Activated CD8-positive, alpha-beta memory T cell treated with anti-CD3 and anti-CD28 coated beads for 4 hours (primary cell): ENCODE measurements at places on chromosomes 6 and 20.
A peak's percentile ranks its signal among the peaks of the same experiment; 100 is the strongest.

DNA sequence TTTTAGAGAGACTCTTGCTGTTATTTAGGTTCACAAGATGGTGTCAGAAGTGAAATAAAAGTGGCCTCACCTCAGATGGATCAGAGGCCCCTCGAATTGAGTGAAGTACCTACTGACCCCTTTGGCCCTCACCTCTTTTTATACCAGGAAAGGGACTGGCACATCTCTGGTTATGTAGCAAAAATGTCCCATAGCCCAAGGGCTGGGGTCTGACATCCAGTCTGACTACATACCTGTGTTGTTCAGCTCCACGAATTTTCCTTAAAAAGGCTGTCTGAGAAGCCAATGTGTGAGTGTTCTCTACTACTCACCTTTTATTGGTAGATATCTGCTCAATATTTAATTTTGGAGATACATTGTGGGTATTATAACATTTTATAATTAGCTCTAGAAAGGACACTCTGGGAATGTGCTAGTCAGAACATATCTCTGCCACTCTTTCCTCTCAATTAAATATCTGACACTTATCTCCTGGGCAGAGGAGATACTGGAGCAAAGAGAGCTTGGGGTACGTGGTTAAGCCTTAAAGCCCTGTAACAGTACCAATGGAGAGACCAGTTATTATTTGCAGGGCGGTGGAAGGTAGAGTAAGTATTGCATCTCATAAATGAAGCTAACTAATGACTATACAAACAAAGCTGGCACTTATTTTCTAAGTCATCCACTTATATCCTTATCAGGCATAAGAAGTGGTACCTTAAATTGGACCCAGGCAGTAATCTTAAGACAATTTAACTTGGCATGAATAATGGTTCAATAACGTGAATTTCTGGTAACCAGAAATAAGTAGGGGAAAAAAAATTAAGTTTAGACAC, 20.0 kb upstream of the IL22RA2 start:
- DNase-seq, result no peak

- DNase-seq, result no peak
Measured at GRCh38 chr6:2061880-2062279, 183.5 kb downstream of the GMDS start.

DNA sequence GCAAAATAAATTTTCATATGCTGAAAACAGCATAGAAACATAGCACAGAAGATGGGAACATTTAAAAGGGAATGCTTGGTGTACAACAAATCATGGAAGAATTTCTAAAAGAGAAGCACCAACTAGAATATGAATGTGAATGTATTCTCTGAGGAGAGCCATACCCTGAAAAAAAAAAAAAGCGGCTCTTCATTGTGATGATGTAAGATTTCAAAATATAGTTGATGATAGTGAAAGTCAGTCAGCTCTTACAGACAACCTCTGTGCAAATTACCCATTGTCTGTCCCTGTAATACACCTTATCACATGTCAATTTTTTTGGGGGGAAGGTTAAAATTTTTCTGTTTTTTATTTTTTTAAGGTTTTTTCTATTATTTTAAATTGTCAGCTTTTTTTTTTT, 58.6 kb upstream of the PTCHD4 start:
- no peak for DNase-seq

- DNase-seq, result no peak
Measured at GRCh38 chr6:155154158-155154830, 109.5 kb upstream of the CLDN20 start.

GRCh38 chr6:43420012-43420709, 7.2 kb upstream of the ABCC10 start:
- no peak for DNase-seq

- no peak for DNase-seq
Measured at GRCh38 chr6:113860181-113860955, 3.2 kb downstream of the MARCKS start.

DNA sequence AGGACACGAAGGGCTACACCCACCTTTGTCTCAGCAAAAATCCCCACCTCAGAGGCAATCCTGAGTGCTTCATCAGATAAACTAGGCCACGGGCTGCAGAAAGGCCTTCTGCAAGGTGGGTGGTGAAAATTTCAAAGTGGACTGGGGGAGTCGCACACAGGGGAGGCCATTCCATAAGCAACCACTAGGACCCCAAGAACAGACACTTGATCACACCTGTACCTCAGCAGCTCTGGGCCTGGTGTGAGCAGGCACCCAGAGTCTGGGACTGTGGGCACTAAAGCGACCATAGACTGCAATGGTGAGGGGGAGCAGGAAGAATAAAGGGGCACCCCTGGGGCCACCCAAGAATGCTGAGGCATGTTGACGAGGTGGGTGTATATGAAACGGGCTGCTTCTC, 52.6 kb downstream of the SERAC1 start:
- DNase-seq, result no peak

- no peak for DNase-seq
Measured at GRCh38 chr6:56093776-56094175, 153.6 kb downstream of the COL21A1 start.

DNA sequence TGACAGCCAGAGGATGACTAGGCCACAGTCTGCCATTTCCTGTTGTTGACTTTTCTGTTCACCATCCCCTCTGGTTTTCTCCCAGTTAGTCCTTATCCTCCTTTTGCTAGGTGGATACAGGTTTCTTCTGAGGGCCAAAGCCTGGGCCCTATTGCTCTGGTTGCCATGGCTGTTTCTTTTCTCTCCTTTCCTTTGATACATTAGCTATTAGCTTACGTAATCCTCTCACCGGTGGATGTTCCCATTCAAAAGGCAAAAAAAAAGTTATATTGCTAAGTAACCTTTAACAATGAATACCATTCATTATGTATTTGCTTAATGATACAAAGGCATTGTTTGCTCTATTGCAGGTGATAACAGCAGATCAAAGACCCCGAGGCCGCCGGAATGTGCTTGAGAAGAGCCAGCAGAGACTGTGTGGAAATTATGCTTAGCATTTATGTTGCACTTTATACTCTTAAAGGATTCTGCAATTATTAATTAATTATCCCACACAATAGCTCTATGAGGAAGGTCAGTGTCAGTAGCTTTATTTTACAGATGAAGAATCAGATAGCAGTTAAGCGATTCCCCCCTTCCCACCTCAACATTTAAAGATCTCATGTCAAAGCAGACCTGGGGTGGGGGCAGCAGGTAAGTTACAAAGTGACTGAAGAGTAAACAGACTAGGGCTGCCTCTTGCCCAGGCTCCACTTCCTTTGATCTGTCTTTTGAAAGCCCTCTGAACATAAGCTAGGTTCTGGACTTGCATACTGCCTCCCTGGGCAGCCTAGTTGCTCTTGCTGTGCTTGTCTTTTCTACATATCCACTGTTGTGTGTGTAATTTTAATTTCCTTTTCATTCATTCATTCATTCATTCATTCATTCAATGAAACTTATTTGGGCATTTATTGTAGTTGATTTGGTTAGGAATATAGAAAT, 14.5 kb upstream of the TFB1M start:
- DNase-seq, result no peak

DNA sequence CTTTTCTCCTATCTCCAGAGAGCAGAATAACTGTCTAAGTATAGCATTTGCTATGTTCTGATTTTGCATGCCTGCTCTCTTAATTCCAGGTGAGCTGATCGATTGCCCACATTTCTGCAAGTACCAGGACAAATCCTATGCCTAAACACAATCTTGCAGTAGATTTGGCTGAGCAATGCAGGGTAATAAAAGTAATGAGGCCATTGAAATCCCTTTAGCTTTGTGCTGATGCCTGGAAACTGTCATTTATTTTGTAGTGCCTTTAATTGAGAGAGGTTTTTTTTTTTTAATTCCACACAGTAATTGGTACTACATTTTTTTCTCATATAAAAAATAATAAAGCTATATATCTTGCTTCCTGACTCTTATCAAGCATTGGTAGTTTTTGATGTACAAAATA, 252.3 kb downstream of the NKAIN2 start:
- DNase-seq, result no peak

- no peak for DNase-seq
Measured at GRCh38 chr20:50920997-50921396, 10.2 kb downstream of the ADNP start.

- no peak for DNase-seq
Measured at GRCh38 chr6:1068068-1068467, 243.8 kb upstream of the FOXQ1 start.

DNA sequence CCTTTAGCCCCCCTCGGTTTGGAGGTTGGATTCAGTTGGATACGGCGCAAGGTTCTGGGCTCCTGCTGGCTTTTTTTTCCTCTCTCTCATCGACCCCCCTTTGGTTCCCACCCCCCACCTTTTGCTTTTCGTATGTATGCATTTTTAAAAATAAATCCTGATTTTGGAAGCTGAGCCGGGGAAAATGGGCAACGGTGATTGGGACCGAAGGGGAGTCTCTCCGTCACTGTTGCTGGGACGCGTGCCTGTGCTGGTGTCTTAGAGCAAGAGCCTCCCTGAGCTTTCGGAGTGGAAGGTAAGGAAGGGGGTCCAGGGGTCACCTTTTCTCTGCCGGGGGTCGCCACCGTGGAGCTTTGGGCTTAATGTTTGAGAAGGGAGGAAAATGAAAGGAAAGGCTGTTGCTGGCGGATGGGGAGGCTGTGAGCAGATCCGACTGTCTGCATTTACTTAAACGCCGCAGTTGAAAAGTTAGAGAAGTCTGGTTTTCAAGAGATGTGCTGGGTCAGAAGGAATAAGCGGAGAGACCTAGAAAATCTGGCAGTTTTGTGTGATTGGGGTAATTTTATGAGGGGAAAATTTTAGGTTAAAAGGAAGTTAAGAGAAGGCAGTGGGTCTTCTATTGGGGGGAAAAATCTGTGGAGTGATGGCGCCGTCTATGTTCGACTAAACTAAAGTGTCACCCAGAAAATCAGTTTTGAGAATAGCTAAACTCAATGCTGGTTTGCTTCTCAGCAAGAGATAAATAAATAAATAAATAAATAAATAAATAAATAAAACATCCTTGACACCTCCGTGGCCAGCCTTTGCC, 828 bp downstream of the ADGRB3 start:
- no peak for DNase-seq

- peak; percentile 36 for DNase-seq
Measured at GRCh38 chr20:59933296-59933848, at the start of gene SYCP2. Gene SYCP2, minus strand, starts transcription at chr20:59933637. Its CDS starts 11,224 bp downstream, at chr20:59922413.

GRCh38 chr6:65170273-65170672, 536.8 kb downstream of the EYS start:
- no peak for DNase-seq

DNA sequence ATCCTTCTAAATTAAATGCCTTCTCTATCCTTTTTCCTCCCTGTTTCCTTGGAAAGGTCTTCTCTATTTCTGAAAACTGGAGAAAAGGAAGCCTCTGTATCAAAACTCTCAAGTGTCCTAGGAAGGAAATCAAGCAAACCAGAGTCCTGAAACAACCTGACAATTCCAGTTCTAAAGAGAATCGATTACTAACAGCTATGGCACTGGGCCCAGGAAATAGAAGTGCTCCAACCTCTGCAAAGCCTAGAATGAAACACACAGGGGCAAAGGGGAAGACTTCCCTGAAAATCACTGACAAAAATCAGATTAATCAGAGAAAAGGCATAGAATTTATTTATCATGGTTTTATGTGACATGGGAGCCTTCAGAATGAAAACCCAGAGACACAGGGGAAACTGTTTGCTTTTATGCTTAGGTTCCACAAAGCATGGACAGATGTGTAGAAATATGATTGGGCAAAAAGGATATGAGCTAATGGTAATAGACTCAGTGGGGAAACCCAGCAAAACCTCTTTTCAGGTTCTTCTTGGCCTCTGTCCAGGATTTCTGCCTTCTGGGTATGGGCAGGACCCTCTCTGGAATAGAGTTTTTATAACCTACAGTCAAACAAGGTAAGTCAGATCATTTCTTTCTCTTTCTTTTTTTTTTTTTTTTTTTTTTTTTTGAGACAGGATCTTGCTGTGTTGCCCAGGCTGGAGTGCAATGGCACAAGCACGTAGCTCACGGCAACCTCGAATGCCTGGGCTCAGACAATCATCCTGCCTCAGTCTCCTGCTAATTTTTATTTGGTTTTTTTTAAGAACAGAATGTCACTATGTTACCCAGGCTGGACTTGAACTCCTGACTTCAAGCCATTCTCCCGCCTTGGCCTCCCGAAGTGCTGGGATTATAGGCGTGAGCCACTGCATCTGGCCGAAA, 91.7 kb downstream of the CD24 start:
- no peak for DNase-seq

- no peak for DNase-seq
Measured at GRCh38 chr6:153056308-153056707, 53.8 kb upstream of the MTRF1L start.

GRCh38 chr20:44785768-44786167, 24.6 kb downstream of the RIMS4 start:
- no peak for DNase-seq

- DNase-seq, result no peak
Measured at GRCh38 chr20:63567386-63568169, 6.5 kb downstream of the HELZ2 start.

- no peak for DNase-seq
Measured at GRCh38 chr6:162777091-162777490, 49.3 kb downstream of the PACRG start.

- DNase-seq, result no peak
Measured at GRCh38 chr20:32227744-32228688, 20.3 kb downstream of the POFUT1 start.

- no peak for DNase-seq
Measured at GRCh38 chr20:36775196-36775595, 1.6 kb upstream of the DSN1 start.

- DNase-seq, result no peak
Measured at GRCh38 chr6:116924245-116924644, 47.2 kb downstream of the RFX6 start.

GRCh38 chr20:63692436-63693082, 3.9 kb upstream of the TNFRSF6B start:
- no peak for DNase-seq

GRCh38 chr20:18645196-18645745, 57.4 kb downstream of the DTD1 start:
- DNase-seq, result no peak

- no peak for DNase-seq
Measured at GRCh38 chr20:51811514-51812128, 9.3 kb upstream of the SALL4 start.

- no peak for DNase-seq
Measured at GRCh38 chr6:112144145-112144926, 56.9 kb downstream of the FAM229B start.

DNA sequence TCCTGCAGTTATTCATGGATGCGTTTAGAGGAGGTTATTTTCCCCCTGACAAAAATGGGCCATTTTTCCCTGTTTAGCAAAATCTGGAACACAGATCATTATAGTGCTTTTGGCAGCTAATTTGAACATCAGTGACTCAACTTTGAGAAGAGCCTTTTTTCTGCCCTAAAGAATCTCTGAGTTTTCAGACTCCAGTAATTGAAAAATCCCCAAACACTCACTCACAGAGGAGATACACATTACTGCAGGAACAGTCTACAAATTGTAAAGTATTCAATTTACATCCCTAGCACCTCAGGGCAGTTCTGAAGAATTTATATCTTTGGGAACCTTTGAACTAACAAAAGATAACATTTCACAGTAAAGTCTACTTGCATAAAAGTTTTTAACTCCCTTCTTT, 966.6 kb upstream of the SLC35B3 start:
- DNase-seq, result no peak
